ENCODE measurements at places on chromosomes 3 and 15. TPM values are rescaled to one million over a fixed set of nuclear protein-coding genes. Genes with fewer than 3 reads are reported as not detected.
A peak's percentile ranks its signal among the peaks of the same experiment; 100 is the strongest.

GRCh38 chr15:72724028-72724427 lies 38.0 kb downstream of the BBS4 start:
- no peak for DNase-seq

The CYB561D2 gene
- total RNA-seq: 69.5 TPM

GRCh38 chr3:23964537-23965235 lies 19.6 kb downstream of the NR1D2 start:
- DNase-seq: no peak

The CDHR4 gene
- not detected for total RNA-seq

- peak; percentile 67 for DNase-seq
These were observed 114.7 kb downstream of the ETFA start for GRCh38 chr15:76196269-76197231.

DNA sequence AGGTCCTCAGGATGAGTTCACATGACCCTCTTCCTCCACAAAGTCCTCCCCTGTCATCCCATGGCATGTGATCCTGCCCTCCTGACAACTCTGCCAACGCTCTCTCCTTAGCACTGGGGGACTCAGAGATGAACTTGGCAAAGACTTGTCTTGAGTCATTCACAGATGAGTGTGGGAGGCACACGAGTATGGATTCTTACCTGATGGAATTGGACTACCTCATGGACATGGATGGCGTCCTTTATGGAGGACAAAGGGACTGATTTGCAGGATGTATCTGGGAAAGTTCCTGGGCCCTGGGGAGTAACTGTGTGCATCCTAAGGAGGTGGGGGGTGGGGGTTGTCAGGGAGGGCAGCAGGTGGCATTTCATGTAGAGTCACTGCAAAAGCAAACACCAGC lies 38.2 kb upstream of the TOPBP1 start:
- DNase-seq: no peak

DNA sequence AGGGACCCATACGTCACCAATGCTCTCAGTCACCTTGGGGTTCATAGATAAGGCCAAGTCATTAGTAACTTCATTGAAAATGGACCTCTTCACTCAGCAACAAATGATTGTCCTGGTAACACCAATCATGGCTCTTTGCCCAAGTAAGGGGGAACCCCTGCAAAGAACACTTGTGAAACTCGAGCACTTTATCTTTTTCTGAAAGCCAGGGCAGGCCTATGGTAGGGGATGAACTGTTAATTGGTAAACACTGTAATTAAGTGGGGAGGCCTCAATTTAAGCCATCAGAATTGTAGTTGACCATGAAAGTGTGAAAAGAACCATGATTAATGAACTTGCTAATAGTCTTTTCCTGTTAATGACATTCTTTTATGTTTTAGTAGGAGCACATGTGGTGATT lies 73.3 kb downstream of the ABHD5 start:
- no peak for DNase-seq

DNA sequence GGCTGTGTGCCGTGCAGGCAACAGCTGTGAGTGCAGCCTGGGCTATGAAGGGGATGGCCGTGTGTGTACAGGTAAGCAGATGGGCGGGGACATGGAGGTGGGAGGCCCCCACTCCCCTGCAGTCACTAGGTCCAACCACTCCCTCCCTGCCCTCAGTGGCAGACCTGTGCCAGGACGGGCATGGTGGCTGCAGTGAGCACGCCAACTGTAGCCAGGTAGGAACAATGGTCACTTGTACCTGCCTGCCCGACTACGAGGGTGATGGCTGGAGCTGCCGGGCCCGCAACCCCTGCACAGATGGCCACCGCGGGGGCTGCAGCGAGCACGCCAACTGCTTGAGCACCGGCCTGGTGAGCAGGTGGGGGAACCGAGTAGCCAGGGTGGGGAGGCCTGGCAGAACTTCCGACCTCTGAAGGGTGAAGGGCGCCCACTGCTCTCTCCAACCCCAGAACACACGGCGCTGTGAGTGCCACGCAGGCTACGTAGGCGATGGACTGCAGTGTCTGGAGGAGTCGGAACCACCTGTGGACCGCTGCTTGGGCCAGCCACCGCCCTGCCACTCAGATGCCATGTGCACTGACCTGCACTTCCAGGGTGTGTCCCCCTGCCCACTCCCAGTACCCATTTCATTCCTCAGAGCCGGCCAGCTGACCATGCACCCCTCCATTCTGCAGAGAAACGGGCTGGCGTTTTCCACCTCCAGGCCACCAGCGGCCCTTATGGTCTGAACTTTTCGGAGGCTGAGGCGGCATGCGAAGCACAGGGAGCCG lies 11.6 kb downstream of the NT5DC2 start:
- no peak for DNase-seq
